ENCODE measurements at places on chromosomes 11 and 22. TPM values are rescaled to one million over a fixed set of nuclear protein-coding genes. Genes with fewer than 3 reads are reported as not detected.

GRCh38 chr11:94211261-94211830, 82.7 kb downstream of the PANX1 start:
- no peak for DNase-seq
- no peaks in the 10 kb centered on the region for H3K27me3 ChIP-seq
- no peaks in the 10 kb centered on the region for H3K4me1 ChIP-seq

- no peaks in the 10 kb centered on the region for H3K27me3 ChIP-seq
- peak; percentile 28 for DNase-seq
- H3K36me3 ChIP-seq = no peaks in the 10 kb centered on the region
- H3K4me1 ChIP-seq = no peaks in the 10 kb centered on the region
- H3K4me3 ChIP-seq = no peak overlapping the region
- H3K27ac ChIP-seq = no peak overlapping the region
Measured at GRCh38 chr22:38881997-38882879, 10.2 kb upstream of the CBX6 start.

GRCh38 chr11:796565-797295, 1.4 kb downstream of the SLC25A22 start:
- H3K36me3 ChIP-seq = peaks cover 3% of the 10 kb centered on the region
- H3K27me3 ChIP-seq = no peaks in the 10 kb centered on the region
- H3K4me1 ChIP-seq = peaks cover 10% of the 10 kb centered on the region
- H3K4me3 ChIP-seq = peak overlapping the region; percentile 83
- DNase-seq = no peak

GRCh38 chr11:65366340-65366773, 11.8 kb downstream of the TIGD3 start:
- no peaks in the 10 kb centered on the region for H3K27me3 ChIP-seq
- H3K4me1 ChIP-seq = no peaks in the 10 kb centered on the region
- H3K36me3 ChIP-seq = no peaks in the 10 kb centered on the region
- DNase-seq = no peak
- no peak overlapping the region for H3K27ac ChIP-seq

- peak; percentile 90 for DNase-seq
- peak within 1 kb of the TSS; percentile 98 for H3K4me3 ChIP-seq
- H3K27me3 ChIP-seq = no peaks in the 10 kb centered on the region
- H3K27ac ChIP-seq = peak within 1 kb of the TSS; percentile 97
Measured at GRCh38 chr11:75399344-75400145, at the start of gene RPS3. TSS of gene RPS3 (plus strand) at chr11:75399518. CDS start at chr11:75399548, 30 bp downstream.

- H3K4me3 ChIP-seq = no peak overlapping the region
- H3K27me3 ChIP-seq = no peaks in the 10 kb centered on the region
- no peak for DNase-seq
- H3K4me1 ChIP-seq = no peaks in the 10 kb centered on the region
- no peak overlapping the region for H3K27ac ChIP-seq
Measured at GRCh38 chr11:19218786-19219460, 17.1 kb upstream of the CSRP3 start.

GRCh38 chr22:32308191-32308590, 49.5 kb upstream of the RFPL3 start:
- no peak overlapping the region for H3K27ac ChIP-seq
- DNase-seq = no peak
- H3K4me1 ChIP-seq = no peaks in the 10 kb centered on the region
- no peak overlapping the region for H3K4me3 ChIP-seq
- H3K27me3 ChIP-seq = peaks cover 2% of the 10 kb centered on the region

- H3K27me3 ChIP-seq = no peaks in the 10 kb centered on the region
- no peak for DNase-seq
- no peak overlapping the region for H3K4me3 ChIP-seq
- H3K36me3 ChIP-seq = no peaks in the 10 kb centered on the region
- peaks cover 4% of the 10 kb centered on the region for H3K4me1 ChIP-seq
Measured at GRCh38 chr11:73167363-73167954, 25.3 kb upstream of the FCHSD2 start.

- H3K27me3 ChIP-seq = no peaks in the 10 kb centered on the region
- DNase-seq = no peak
- no peak overlapping the region for H3K27ac ChIP-seq
- no peaks in the 10 kb centered on the region for H3K4me1 ChIP-seq
- H3K36me3 ChIP-seq = peaks cover 44% of the 10 kb centered on the region
Measured at GRCh38 chr11:66624450-66624849, 8.0 kb downstream of the RBM14 start.

- no peak overlapping the region for H3K27ac ChIP-seq
- no peaks in the 10 kb centered on the region for H3K36me3 ChIP-seq
- H3K27me3 ChIP-seq = no peaks in the 10 kb centered on the region
- H3K4me1 ChIP-seq = no peaks in the 10 kb centered on the region
- no peak overlapping the region for H3K4me3 ChIP-seq
- DNase-seq = no peak
Measured at GRCh38 chr11:116285026-116285425, 487.8 kb downstream of the BUD13 start.

The SLC29A2 gene
- polyA plus RNA-seq = 42.0 TPM

The OR10A2 gene
- not detected for polyA plus RNA-seq

The RASGRP2 gene
- polyA plus RNA-seq = 45.7 TPM

The HOATZ gene
- polyA plus RNA-seq = not detected

The MUC2 gene
- polyA plus RNA-seq = not detected

The SMC1B gene
- polyA plus RNA-seq = 0.02 TPM

The ADM2 gene
- polyA plus RNA-seq = 3.3 TPM

The DLG2 gene
- polyA plus RNA-seq = 2.2 TPM

Data from H1 (cell line).